ENCODE measurements at places on chromosomes 16 and 17.

GRCh38 chr17:19331134-19331533 is 31.4 kb downstream of the B9D1 start:
- DNase-seq = no peak

DNA sequence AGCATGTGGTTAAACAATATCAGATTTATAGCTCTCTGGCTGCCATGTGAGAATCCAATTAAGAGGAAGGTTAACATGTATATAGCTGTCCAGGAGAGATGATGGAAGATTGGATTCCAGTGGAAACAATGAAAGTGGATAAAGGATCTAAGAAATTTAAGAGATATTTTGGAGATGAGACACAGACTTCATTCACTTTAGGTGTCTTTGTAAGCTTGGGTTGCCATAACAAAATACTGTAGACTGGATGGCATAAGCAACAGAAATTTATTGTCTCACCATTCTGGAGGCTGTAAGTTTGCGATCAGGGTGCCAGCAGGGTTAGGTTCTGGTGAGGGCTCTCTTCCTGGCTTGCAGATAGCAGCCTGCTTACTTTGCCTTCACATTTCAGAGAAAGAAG is 155.9 kb upstream of the MYOCD start:
- DNase-seq = no peak

GRCh38 chr16:66229651-66230050 is 136.8 kb upstream of the CDH5 start:
- no peak for DNase-seq

DNA sequence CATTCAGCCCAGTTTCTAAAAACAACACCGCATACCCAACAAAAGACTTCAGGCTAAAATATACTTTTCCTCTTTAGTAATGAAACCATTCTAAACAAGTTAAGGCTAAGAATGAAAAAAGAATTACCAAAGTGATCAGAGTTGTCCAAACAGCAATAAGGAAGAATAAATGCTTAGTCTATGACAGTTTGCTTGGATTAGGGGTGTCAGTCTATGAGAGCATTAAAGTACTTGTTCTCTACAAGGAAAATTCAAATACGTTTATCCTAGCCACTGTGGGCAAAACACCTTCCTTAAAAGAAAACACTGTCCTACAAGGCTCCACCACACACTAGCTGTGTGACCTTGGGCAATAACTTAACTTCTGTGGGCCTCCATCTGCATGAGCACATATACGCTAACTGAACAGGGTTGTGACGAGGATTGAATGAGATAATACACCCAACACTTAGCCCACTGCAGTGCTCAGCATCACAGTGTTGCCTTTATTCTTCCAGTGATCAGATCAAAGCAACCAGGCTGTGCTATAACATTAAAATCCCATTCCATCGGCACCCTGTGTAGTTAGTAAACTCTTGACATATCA is 53.6 kb downstream of the TEX2 start:
- no peak for DNase-seq

DNA sequence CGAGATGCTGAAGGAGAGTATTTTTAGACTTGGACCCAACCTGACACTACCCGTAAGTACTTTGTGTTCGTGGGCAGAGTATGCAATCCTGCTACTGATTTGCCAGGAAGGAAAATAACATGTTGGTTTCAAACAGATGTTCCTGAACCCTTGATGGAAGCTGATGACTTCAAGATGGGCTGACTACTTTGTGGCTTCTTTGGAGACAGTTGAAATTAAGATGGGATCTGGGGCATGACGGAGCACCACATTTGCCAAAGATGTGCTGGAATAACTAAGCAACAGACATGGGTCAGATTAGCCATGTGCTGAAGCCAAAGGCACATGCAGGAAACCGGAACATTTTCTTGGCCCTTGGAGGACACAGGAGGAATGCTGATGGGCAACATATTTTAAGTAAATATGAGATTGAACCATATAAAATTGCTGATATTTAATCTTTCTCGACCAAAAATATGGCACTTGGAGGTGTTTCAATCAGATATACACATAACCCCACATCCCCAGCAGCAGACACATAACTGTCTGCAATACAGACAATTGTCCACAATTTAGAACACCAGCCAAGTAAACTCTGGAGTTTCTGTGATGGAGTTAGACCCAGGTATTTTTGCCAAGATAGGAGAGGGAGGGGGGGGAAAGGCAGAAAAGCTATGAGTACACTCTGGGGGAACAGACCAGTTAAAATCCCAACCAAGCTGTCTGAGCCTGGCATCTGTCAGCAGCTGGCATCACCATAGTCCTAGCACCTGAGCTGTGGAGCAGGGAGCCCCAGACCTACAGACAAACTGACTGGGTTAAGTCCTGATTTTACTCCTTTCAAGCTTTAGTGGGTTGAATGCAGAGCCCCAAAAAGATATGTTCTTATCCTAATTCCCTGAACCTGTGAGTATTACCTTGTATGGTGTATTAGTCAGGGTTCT is 329.4 kb upstream of the CDH5 start:
- no peak for DNase-seq

- DNase-seq = no peak
Measured at GRCh38 chr17:50210240-50211225, 9.1 kb upstream of the COL1A1 start.

DNA sequence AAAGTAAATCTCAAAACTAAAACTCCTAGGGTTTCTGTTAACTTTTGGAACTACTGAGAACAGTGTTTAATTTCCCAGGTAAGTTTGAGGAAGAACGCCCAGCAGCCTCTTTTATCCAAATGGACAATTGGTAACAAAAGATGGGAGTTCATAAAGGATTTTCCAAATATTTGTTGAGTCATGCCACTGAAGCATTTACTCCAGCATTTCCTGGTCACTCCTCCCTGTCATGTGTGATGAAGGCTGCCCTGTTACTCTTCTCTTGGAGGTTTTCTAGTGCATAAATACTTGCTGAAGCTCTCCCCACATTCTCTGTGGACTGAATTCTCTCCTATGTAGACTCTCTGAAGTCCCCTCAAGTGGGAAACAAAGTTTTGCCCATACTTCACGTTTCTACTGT is 16.5 kb downstream of the ZNF75A start:
- no peak for DNase-seq

- no peak for DNase-seq
Measured at GRCh38 chr16:79484237-79484636, 116.3 kb downstream of the MAF start.

- DNase-seq = no peak
Measured at GRCh38 chr17:73489333-73489732, 154.9 kb downstream of the SDK2 start.

GRCh38 chr16:58409316-58409973 is 17.2 kb downstream of the GINS3 start:
- no peak for DNase-seq

DNA sequence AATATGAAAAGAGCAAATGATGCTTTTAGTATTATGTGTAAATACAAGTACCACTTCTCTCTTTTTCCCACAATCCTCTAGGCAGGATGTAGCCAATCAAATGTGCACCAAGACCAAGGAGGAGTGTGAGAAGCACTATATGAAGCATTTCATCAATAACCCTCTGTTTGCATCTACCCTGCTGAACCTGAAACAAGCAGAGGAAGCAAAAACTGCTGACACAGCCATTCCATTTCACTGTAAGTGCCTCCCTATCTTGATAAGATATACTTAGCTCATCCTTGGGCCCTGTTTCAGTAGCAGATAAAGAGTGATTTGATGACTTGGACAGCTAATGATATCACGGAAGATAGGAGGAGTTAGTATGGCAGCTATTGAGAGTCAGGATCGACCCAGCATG is 33.7 kb downstream of the TADA2A start:
- no peak for DNase-seq

DNA sequence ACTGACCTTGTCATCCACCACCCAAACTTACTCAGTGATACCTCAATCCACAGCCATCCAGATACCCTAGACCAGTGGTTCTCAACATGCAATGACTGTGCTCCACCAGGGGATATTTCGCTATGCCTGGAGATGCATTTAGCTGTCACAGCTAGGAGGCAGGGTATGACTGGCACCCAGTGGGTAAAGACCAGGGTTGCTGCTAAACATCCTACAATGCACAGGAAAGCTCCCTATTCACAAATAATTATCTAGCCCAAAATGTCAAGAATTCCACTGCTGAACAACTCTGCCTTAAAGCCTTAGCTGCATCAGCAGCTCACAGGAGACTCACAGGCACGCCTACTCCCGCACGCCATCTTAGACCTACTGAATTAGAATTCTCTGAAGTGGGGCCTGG is 212.6 kb downstream of the GRIN2A start:
- no peak for DNase-seq

- DNase-seq = no peak
Measured at GRCh38 chr17:78998311-78999055, 11.1 kb downstream of the CANT1 start.

DNA sequence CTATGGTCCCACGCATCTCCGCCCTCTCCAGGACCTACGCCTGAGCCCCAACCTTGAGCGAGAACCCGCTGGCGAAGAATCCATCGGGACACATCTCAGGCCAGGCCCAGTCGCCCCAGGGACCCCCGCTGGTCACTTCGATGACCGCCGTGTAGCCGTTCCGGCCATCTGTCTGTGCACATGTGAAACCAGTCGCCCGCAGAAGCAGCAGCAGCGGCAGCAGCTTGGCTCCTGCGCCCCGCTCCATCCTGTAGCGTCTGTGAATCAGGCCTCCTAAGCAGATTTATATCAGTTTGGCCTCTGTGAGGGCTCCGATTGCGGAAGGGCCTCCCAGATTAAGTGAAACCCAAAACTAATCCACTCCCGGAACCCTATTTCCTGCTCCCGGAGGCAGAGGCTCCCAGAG is at the start of gene VMO1:
VMO1 (minus strand) TSS at position 259 of the 406 bp plus-strand sequence; CDS start at position 247, 12 bp downstream.
- no peak for DNase-seq

GRCh38 chr16:676913-677312 is 1.4 kb downstream of the RHBDL1 start:
- no peak for DNase-seq

- no peak for DNase-seq
Measured at GRCh38 chr17:82956726-82957468, 117.1 kb upstream of the ZNF750 start.

GRCh38 chr17:62109378-62109902 is 44.4 kb upstream of the MED13 start:
- DNase-seq = no peak

DNA sequence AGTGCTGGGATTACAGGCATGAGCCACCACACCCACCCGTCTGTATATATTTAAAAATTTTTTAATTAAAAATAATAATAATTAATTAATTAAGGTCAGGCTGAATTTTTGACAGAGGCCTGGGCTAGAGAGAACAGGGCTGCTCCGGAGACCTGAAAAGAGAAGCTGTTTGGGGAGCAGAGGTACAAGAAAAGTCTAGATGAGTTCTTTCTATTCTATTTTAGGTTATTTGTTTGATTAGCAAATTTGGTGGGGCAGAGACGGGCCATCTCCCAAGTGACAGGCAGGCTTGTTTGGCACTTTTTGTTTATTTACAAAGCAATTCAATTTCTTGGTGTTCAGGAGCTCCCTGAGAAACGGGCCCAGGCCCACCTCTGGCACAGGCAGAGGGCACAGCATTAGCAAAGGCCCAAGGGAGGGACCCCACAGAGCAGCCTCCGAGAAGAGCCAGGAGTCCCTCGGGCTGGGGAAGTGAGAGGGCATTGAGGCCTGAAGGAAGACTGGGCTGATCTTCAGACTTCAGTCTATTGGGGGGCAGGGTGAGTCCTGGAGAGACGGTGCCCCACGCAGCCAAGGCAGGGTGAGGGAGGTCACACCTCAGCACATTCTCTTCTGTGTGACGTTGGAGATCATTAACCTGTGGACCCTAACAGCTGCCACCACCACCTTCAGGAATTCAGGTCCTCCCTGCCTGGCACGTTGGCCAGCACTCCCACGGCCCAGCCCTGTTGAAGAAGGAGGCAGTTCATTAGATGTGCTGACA is 10.8 kb upstream of the RIPOR1 start:
- no peak for DNase-seq

DNA sequence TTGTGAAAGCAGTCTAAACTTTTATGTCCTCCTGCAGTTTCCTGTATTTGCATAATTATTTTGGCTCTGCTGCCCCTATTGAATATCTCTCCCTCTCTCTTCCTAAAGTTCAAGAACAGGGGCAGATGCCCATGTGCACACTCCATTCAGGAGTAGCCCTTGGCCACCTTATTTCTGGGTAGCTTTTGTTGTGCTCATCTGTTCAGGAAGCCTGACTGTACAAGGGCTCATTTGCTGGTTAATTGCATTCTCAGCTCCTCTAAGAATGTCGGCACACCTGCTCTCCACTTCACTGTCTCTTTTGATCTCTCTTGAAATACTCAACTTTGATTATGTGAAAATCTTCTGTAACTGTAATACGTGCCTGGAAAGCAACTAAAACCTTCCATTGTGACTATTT is 1378.8 kb upstream of the CDH8 start:
- no peak for DNase-seq

GRCh38 chr17:17191346-17191792 is 14.8 kb downstream of the PLD6 start:
- DNase-seq = no peak

- DNase-seq = no peak
Measured at GRCh38 chr17:80591788-80592187, 47.1 kb downstream of the RPTOR start.

GRCh38 chr16:72721981-72722380 is 325.9 kb downstream of the ZFHX3 start:
- DNase-seq = no peak

- DNase-seq = no peak
Measured at GRCh38 chr16:65889533-65889966, 476.9 kb upstream of the CDH5 start.

All from NCI-H1048 (cell line).